CD8-positive, alpha-beta memory T cell (primary cell): ENCODE measurements at places on chromosomes 1 and 21.
A peak's percentile ranks its signal among the peaks of the same experiment; 100 is the strongest.

DNA sequence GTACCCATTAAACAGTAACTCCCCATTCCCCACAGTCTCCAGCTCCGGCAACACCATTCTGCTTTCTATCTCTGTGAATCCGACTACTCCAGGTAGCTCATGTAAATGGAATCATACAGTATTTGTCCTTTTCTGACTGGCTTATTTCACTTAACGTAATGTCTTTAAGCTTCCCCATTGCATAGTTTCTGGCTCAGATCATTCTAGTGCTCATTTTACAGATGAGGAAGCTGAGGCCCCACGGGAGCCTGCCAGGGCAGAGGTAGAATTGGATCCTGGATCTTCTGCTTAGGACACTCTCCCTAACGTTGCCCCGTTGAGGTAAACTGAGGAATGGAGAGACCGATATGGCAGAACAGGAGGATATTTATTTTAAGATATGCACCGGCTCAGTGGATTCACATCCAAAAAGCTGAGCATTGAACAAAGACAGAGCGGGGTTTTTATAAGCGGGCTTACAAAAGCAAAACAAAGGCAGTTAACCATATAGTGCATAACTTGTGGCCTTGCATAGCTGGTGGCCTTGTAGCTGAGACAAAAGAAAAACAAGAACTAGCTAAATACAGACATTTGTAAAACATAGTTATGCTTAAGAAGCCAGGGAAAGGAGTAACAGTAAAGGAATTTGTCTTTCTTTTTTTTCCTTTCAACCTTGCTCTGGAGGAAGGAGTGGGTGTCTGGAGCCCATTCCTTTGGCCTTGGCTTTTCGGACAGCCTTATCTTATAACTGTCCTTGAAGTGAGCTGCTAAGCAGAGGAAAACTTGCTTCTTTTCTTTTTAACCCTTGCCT, 15.3 kb upstream of the KLHDC8A start:
- DNase-seq, result no peak

DNA sequence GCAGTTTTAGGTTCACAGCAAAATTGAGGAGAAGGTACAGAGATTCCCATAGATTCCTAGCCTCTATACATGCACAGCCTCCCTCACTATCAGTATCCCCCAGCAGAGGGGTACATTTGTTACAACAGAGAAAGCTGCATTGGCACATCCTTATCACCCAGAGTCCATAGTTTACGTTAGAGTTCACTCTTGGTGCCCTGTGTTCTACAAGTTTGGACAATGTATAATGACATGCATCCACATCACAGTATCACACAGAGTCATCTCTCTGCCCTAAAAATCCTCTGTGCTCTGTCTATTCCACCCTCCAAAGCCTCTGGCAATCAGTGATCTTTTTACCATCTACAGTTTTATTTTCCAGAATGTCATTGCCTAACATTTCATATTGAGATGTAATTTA, 22.3 kb upstream of the RGS16 start:
- no peak for DNase-seq

GRCh38 chr1:172809750-172810149, 150.8 kb downstream of the FASLG start:
- no peak for DNase-seq

GRCh38 chr1:23098463-23099170, 70.0 kb downstream of the LUZP1 start:
- DNase-seq, result peak; percentile 56

DNA sequence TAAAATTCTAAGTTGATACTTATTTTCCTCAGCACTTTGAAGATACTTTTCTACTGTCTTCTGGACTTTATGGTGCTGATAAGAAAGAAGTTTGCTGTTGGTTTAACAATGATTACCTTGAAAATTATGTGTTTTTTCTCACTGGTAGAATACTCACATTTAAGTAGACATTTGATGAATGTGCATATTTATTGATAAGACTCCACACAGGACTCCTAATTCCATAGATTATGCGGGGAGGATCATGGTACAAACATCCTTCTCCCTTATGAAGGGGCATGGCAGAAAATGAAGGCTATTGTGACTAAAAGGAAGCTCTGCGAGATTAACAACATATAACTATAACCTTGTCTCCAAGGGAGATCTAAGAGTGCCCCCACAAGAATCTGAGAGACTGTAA, 28.5 kb upstream of the ALDH9A1 start:
- no peak for DNase-seq

DNA sequence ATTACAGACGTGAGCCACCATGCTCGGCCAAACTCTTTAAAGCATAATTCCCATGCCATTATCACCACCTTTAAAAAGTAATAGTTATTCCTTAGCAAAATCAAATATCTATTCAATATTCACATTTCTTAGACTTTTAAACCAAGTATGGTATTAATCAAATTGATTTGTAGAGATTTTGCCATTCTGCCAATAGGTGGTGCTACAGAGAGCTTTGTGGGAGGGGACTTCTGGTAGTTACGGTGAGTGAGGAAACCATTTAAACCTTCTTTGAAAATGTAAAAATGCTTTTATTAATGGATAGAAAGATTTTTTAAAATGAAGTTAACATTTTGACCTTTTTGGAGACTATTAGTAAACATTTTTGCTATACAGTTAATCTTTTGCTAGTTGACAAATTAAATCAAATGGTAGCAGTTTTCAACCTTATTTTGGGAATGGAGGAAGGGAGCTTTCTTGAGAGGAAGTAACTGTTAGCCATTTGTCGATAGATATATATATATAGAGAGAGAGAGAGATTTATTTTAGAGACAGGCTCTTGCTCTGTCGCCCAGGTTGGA, 19.3 kb downstream of the IARS2 start:
- DNase-seq, result no peak

GRCh38 chr1:40732756-40733301, 41.3 kb downstream of the NFYC start:
- DNase-seq, result no peak

GRCh38 chr1:35660581-35661473, 19.5 kb upstream of the PSMB2 start:
- DNase-seq, result no peak

DNA sequence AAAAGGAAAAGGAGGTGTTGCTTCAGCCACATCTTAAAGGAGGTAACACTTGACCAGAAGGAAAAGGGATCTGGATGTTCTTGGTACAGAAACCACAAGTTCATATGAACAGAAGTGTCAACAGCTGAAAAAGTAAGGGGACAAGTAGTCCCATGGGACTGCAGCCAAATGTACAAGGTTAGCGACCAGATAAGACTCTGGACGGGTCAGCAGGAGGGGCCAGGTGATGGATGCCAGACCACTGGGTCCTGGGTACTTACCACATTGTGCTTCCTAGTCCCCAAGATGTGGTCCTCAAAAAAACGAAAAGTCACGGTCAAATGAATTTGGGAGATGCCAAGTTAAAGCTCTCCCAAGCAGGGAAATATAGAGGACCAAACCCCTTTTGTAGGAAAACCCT, 16.6 kb upstream of the BMP8A start:
- no peak for DNase-seq
